ENCODE measurements at places on chromosomes 7 and 10.

DNA sequence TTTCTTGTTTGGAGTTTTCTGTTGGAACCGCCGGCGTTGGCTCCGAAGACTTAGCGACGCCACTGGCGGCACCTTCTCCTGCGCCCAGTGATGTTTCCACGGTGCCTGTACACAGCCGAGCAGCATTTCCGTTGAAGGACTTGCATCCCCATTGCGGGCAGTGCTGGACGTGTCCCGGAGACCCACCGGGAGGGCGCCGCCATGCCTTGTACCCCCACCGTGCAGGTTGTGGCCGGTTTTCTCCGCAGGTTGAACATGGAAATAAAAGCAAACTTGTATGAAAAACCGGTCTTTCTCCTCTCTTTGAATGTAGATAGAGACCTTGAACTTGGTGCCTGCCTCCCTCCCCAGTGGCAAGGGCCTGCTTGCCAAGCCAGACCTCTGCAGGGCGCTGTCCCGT is 22.9 kb upstream of the CHST12 start:
- no peak for DNase-seq

DNA sequence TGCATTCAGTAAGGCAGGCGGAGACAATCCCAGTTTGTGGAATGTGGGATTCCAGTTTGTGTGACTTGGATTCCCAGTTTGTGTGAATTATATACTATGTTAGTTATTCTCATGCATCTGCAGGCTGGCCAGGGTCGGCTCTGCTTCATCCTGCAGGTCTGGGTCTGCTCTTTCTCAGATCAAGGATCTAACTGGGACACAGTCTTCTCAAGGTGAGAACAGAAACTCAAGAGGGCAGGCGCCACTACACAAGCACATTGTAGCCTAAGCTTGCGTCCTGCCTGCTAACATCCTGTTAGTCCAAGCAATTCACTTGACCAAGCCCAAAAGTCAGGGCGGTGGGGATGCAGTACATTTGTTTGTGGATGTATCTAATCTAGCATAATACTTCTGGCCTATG is 131.1 kb downstream of the SNX10 start:
- DNase-seq: no peak

GRCh38 chr7:29123626-29124190 is 22.6 kb downstream of the CPVL start:
- no peak for DNase-seq

DNA sequence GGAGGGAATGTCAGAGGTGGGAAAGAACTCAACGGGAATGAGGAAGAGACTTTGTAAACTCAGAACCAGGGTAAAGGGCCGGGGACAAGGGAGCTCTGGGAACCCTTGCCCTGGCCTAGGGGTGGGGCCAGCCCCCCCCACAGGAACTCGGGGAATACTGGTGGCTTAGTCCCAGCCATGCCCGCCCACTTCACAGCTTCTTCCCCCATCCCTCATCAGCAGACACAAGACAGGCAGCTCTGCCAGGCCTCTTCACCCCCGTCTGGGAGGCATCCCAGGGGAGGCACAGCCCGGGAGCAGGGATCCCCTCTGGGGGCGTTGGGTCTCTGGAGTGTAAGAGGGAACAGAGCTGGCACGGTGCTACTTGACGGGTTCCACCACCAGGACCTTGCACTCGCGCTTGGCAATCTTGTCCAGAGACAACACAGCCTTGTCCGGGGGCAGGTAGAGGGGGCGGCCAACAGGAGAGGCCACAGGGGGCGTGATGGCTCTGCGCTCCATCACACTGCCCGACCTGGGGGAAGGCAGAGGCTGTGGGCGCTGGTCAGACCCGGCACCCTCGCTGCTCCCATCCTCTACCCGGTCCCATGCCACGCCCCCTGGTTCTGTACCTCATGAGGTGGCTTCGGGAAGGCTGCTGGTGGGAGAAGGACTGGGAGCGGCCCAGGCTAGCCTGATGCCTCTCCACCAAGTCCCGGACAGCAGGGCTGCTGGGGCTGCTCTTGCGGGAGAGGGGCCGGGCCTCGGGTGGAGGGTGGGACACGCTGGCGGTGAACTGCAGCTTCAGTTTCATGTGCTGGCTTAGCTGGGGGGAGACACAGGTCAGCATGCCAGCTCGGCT is 3.7 kb downstream of the TRAPPC14 start:
- DNase-seq: no peak

DNA sequence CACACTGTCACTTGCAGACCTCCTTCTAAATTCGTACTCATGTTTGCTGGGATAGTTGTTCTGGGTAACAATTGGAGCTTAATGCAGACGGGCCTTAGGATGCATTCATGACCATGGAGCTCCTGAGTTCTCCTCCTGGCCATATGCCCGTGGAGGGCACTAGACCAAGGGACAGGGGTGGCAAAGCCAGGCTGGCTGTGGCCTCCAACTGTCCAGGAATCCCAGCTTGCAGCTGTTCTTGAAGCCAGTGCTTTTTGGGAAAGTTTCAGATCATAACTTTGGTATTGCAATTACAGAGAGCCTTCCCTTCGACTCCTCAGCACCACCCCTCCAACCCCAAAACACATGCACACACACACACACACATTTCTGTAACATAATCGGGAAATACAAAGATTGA is 30.6 kb downstream of the ANTXRL start:
- DNase-seq: no peak

DNA sequence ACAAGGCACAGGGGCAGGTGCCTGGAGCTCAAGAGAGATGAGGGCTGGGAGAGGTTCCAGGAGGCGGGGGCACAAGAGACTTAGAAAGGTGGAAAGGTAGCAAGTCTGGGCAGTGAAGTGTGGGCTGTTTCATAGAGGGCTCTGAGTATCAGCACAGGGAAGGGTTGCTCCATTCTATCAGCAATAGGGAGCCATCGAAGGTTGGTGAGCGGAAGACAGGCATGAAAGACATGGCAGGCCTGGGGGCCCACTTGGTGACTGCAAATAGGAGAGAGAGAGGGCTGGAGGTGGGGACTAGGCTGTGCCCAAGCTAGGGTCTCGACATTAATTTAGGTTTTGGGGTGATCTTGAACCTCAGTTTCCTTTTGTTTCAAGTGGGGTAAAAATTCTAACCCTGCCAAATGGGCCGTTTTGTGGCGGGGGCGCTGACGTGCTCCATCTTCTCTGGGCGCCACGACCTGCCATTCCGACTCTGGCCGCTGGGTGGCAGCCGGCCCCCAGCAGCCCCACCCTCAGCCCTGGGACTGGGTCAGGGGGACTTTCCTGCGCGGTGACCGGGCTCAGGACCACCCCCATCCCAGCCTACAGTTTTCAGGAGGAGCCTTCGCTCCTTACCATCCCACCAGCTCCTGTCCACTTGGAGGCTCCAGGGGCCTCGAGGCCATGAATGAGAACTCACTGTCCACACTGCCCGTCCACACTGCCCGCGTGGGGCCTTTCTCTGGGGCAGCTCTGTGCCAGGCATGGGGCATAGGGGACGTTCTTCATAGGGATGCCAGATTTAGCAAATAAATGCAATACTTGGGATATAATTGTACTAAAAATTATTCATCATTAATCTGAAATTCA is 37.2 kb upstream of the PCBD1 start:
- DNase-seq: no peak

DNA sequence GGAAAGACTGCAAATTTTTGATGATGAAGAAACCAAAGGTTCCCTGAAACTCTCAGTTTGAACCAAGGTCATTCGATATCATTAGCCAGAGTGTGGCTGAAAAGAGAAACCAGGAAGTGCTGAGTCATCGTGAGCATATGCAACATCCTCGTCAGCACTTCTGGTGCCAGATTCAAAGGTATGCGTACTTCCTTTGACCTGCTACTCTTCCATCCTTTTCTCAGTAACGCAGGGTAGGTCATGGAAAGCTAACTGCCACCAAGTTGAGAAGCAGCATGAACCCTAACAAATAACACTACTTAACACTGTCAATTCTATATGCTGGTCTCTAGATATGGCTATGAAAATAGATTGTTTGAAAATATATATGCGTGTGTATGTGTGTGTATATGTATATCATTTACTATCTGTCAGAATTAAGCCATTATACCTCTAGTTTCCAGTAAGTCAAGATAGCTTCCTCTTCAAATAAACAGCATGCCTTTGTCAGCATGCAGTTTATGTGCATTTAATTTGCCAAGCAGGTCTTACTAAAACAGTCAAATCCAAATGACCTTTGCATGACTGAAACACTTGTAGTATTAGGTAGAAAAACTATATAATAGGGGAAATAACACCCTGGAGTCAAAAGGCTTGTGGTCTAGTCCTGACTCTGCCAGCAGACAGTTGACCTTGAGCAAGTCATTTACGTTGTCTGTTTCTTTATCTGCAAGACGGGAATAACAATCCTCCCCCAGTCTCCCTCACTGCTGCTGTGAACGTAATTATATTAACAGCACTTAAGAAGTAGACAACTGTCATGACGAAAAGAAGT is 26.4 kb downstream of the CDK6 start:
- DNase-seq: peak; percentile 58

GRCh38 chr10:51170518-51171245 is 96.4 kb downstream of the PRKG1 start:
- DNase-seq: no peak

- no peak for DNase-seq
Measured at GRCh38 chr10:12973149-12973718, 28.3 kb downstream of the CCDC3 start.

DNA sequence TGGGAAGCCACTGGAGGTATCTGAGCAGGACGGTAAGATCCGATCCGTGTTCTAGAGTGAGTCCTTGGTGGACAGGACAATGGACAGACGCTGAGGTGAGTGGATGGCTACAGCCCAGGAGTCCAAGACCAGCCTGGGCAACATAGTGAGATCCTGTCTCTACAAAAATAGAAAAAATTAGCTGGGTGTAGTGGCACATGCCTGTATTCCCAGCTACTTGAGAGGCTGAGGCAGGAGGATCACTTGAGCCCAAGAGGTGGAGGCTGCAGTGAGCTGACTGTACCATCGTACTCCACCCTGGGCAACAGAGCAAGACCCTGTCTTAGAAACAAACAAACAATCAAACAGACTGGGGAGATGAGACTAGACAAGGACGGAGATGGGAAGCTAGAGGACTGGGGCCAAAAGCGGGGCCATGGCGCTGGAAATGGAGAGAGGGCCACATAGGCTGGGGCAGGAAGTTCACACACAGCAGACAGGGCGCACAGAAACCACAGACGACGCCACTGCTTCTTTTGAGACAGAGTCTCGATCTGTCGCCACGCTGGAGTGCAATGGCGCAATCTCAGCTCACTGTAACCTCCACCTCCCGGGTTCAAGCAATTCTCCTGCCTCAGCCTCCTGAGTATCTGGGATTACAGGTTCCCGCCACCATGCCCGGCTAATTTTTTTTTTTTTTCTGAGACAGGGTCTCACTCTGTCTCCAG is 24.7 kb downstream of the DAGLB start:
- no peak for DNase-seq

- DNase-seq: no peak
Measured at GRCh38 chr7:139901056-139901795, 72.2 kb downstream of the TBXAS1 start.

GRCh38 chr7:107998150-107998549 is 4.8 kb downstream of the LAMB1 start:
- DNase-seq: no peak

GRCh38 chr7:150820578-150821198 is 20.1 kb downstream of the TMEM176A start:
- DNase-seq: no peak
